Mammary epithelial cell (primary cell): ENCODE measurements at places on chromosomes 11 and 22. TPM values are rescaled to one million over a fixed set of nuclear protein-coding genes. Genes with fewer than 3 reads are reported as not detected.

DNA sequence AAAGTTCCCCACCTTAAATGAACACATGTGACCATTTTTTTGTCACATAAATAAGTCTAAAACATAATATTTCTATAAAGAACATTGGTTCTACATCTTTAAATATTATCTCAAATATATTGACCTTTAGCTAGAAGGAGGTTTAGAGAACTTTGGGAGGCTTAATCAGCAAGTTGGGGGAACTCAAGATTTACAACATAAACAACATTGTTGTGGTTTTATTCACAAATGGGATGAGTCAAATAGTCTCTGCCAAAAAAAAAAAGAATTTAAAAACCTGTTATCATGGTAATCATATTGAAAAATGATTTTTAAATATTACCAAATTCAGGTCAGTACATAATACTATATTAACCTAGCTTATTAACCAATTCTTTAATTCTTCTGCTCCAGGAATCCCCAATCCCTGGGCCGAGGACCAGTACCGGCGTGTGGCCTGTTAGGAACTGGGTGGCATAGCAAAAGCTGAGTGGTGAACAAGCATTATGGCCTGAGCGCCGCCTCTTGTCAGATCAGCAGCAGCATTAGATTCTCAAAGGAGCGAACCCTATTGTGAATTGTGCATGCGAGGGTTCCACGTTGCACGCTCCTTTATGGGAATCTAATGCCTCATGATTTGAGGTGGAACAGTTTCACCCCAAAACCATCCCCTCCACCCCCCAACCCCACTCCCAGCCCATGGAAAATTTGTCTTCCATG is 98.2 kb downstream of the RDX start:
- peak; percentile 48 for DNase-seq

DNA sequence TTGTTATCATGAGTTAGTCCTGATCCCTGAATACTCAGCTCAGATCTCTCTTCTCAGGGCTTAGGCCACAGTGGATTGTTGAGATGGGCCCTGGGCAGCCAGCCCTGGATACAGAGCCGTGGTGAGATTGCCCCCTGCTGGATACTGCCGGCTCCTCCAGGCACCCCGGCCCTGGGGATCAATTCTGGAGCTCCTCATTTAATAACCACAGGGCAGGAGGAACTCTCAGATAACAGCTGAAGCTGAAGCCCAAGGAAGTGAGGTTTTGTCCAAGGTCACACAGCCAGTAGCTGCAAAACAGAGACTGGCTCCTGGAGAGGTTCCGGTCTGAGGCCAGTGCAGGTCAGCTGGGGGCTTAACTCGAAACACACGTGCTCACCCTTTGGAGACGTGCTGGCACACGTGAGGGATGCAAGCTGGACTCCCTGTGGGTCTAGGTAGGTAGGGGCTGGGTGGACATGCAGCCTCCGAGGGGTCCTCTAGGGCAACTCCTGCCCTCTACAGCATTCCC is 16.0 kb downstream of the USH1C start:
- DNase-seq: peak; percentile 24

DNA sequence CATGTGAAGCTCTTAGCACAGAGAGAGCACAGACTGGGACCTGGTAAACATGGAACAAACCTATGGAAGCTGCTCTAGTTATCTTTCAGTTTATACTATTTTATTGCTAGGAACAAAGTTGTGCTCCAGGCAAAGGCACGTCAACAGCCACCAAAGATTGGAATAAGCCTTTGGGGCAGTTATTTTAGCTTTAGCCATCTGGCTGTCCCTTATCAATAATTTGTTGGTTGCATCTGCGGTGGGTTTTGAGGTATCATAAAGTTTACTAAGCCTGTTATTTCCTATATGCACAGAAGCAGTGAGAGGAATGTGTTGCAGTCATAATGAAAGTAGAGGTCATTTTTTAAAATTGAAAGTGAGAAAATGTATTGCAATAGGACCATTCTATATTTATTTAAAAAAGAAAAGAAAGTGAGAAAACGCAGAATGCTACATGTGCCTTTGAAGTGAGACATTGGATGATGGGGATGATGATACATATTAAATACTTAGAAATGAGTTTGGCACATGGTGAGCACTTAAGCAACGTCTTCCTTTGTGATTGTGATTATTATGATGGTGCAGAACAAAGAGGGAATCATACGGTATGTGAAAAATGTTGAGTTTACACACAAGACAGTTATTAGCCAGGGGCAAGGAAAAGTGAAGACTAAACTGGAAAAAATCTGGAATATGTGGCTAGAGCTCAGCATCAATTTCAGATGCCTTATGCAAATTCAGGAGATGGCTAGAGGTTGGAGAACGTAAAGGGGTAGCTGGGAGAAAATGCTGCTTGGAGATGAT is 58.3 kb downstream of the PRR5L start:
- DNase-seq: peak; percentile 59

DNA sequence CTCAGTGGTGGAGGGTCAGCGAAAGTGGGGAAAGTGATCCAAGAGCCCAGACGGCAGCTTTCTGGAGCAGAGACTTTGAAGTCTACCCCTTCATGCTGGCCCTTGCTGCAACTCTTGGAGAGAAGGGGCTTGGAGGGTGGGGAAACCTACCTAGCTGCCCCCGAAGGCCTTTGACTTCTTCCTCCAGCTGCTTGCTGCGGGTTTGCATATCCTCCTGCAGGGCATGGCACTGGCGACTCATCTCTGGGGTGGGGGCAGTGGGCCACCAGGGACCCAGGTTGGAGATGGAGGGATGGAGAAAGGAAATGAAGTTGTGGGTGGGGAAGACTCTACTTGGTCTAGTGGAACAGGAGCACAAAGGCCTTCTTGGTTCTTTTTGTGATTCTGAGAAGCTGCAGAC is 7.7 kb downstream of the NHERF4 start:
- DNase-seq: no peak

DNA sequence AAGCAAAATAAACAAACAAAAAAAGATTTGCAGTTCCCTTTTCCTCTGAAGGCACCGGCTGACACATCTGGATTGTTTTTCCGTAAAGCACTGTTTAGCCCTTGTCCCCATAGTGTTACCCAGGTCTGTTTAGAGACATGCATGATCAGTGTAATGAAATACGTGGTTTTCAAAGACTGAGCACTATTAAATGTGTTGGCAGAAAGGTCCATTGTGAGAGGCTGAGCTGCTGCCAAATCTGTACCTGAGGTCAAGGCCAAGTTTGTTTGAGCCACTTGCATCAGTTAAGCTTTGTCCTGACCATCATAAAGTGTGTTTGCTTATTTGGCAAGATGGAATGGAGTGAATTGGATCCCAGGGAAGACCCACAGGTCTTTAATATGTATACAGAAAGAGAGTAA is 26.3 kb downstream of the CTR9 start:
- no peak for DNase-seq

GRCh38 chr11:19881177-19881576 is 168.5 kb downstream of the NAV2 start:
- no peak for DNase-seq

- no peak for DNase-seq
Observed at GRCh38 chr11:71189768-71190315, 62.5 kb downstream of the SHANK2 start.

DNA sequence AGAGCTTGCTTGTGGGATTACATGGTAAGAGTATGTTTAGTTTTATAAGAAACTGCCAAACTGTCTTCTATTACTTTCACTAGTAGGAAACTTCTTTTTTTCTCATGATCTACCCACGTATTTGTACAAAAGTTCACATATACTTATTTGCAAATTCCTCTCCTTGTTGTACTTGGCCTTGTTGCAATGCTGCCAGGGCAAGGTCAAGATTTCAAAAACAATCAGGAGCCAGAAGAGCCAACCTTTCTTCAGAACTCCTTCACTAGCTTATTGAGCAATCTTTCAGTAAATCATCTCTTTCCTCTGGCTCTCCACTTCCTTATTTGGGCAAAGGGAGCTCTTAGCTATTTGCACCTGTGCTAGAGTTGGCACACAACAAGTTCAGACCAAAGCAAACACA is 9.7 kb downstream of the SRSF8 start:
- peak; percentile 64 for DNase-seq

DNA sequence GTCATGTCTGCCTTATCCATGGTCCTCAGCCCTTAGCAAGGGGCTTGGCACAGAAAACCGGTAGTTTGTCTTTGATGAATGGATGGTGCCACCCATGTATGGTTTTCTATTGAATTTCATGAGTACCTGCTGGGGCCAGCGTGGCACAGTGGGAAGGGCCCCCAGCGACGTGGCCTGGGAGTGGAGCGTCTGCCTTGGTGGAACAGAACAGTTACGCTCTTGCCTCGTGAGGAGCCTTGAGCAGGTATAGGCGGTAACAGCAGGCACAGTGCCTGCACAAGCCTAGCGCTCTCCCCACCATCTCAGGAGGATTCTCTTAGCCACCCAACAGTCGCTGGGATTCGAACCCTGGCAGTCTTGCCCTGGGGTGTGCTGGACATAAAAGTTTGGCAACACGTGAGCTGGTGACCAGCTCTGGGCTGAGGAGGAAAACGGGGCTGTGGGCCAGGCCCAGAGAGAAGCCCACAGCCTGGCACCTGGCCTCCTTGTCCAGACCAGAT is 3.0 kb upstream of the SSH3 start:
- no peak for DNase-seq

DNA sequence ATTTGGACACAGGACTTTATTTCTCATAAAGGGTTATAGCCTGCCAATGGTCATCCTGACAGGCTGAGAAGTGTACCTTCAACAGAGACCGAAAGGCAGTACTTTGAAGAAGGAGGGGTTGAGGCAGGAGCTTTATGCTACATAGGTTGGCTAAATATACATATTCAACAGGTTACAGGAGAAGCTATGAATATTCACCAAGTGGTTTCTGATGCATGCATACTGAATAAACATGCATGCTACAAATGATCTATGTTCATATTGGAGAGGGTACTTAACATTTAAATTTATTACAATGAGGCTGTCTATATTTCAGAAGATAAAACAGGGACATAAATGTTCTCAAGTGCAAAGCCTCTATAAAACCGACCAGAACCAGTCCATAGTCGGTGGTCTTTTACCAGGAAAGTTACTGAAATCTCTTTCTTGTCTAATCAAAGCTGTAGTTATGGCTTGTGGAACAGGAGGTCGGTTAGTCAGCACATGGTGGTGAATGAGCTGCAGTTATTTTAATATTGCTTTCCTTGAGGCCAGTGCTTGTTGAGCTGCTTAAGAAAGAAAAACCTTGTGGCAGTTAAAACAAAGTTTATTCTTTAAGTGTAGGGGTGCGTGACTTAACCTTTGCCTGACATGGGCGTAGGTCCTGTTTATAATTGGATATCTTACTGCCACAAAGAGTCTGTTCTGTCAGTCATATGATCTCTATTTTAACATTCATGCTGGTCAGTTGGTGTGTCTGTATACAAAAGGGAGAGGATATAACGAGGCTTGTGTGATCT is 19.5 kb downstream of the CNTF start:
- no peak for DNase-seq

GRCh38 chr11:46381819-46382645 is 563 bp downstream of the MDK start:
- DNase-seq: no peak

GRCh38 chr22:32555581-32555980 is 81.0 kb downstream of the FBXO7 start:
- no peak for DNase-seq

DNA sequence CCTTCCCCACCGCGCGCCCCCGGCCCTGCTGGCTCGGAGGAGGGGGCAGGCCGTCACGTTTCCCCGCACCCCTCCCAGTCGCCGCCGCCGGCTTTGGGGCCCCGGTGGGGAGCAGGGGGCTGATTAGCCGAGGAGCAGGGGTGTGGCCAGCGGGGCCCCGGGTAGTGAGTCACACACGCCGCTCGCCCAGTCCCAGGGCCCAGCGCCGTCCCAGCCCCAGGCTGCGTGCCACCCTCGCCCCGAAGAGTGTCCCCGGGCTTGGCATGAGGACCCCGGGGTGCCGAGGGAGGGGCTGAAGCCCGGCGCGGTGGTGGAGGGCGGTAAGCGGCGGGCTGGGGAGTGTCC is 34.4 kb downstream of the PRDM11 start:
- DNase-seq: peak; percentile 55

- peak; percentile 100 for DNase-seq
Observed at GRCh38 chr11:9565822-9566560, 7.5 kb upstream of the WEE1 start.

DNA sequence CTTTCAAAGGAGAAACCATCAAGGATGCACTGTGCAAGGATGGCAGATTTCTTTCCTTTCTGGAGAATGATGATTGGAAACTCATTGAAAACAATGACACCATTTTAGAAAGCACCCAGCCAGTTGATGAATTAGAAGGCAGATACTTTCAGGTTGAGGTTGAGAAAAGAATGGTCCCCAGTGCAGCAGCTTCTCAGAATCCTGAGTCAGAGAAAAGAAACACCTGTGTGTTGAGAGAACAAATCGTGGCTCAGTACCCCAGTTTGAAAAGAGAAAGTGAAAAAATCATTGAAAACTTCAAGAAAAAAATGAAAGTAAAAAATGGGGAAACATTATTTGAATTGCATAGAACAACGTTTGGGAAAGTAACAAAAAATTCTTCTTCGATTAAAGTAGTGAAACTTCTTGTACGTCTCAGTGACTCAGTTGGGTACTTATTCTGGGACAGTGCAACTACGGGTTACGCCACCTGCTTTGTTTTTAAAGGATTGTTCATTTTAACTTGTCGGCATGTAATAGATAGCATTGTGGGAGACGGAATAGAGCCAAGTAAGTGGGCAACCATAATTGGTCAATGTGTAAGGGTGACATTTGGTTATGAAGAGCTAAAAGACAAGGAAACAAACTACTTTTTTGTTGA is 9.8 kb downstream of the FAM111A start:
- DNase-seq: no peak

GRCh38 chr11:10541561-10541930 is 559 bp upstream of the RNF141 start:
- no peak for DNase-seq

GRCh38 chr22:48076008-48076407 is 1313.6 kb downstream of the TBC1D22A start:
- no peak for DNase-seq

GRCh38 chr11:126476266-126476924 is 120.9 kb downstream of the ST3GAL4 start:
- no peak for DNase-seq

- DNase-seq: no peak
Observed at GRCh38 chr11:8681837-8682302, 595 bp downstream of the TRIM66 start.

DNA sequence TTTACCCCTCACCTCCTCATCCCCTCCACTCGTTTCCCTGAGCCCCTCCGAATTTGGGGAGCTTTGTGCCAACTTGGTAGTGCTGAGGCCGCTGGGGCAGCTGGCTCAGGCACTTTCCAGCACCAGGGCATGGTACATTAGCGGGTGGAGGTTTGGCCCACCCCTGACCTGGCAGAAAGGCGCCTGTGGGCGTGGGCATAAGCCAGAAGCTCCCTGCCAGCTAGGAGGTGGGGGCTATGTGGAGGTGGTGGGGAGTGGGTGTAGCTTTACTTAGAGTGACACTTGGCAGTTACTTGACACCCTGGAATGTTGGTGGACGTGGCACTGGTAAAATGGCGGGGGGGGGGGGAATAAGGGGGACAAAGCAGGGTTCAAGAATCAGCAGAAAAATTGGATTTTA is 10.3 kb upstream of the IGF2 start:
- no peak for DNase-seq

The GRK3 gene
- total RNA-seq: 16.0 and 17.9 TPM in 2 replicates

The VPREB1 gene
- total RNA-seq: not detected

The HORMAD2 gene
- total RNA-seq: not detected in 2 replicates

The MGAT3 gene
- not detected in 2 replicates for total RNA-seq

The LSP1 gene
- total RNA-seq: 0.17 TPM

The KLHL35 gene
- total RNA-seq: 2.4 and 2.9 TPM in 2 replicates

The RTN4RL2 gene
- 0.31 and 0.61 TPM in 2 replicates for total RNA-seq

The OR8A1 gene
- not detected for total RNA-seq

The C11orf52 gene
- 0.59 and 1.6 TPM in 2 replicates for total RNA-seq

The NRGN gene
- 0.91 and 3.8 TPM in 2 replicates for total RNA-seq

The ACR gene
- total RNA-seq: not detected
